ENCODE measurements at places on chromosomes 5 and 9.

DNA sequence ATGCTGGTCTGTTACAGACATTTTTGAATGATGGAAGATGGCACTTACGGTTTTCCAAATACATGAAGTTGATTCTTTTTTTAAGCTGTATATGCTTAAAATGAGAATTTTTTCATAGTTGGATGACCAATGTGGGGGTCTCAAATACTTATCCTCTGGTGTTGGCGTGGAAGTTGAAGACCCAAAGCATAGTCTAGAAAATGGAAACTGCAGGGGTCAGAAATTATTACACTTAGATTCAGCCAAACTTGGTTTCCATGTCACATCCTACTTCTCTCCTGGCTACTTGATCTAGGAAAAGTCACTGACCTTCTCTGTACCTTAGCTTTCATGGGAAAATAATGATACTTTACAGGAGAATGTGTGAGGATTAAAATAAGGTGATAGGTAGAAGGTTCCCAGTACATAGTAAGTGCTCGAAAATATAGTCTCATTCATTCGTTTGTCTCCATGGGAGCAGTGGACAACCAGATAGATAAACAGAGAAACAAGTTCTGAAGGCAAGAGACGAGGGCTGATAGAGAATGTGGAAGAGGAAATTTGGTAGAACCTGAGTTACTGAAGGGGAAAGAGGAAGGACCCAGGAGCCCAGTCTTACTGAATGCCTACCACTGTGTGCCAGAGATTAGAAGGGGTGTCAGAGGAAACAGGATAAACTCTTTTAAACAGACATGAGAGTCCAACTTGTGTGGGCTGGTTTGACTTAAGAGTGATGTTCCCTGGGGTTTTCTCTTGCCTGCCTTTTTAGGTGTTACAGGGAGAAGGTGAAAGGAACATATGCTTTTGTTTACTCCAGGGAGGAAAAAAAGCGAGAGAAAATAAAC, 560.3 kb upstream of the KLF4 start:
- DNase-seq, result no peak

GRCh38 chr5:178383919-178384815, 151.6 kb upstream of the PHYKPL start:
- no peak for DNase-seq

DNA sequence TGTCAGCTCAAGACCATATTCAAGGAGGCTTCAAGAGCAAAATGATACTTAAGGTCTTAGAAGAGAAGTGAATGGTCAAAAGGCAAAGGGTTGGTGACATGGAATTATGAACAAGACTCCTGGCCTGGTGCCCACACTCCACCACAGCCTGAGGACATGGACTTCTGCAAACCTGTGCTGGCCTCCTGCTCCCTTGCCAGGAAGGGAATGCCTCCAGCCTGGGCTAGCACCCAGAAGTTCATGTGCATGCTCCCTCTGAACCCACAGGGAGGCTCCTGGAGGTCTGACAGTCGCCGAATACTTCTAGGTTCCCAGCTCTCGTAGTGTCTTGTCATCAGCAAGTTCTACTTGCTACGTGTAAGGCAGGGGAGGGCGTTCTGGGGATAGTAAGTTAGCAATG, 156.7 kb downstream of the FSTL4 start:
- no peak for DNase-seq

GRCh38 chr9:20314981-20315380, 307.3 kb downstream of the MLLT3 start:
- no peak for DNase-seq

GRCh38 chr5:107455111-107455544, 215.6 kb downstream of the EFNA5 start:
- no peak for DNase-seq

DNA sequence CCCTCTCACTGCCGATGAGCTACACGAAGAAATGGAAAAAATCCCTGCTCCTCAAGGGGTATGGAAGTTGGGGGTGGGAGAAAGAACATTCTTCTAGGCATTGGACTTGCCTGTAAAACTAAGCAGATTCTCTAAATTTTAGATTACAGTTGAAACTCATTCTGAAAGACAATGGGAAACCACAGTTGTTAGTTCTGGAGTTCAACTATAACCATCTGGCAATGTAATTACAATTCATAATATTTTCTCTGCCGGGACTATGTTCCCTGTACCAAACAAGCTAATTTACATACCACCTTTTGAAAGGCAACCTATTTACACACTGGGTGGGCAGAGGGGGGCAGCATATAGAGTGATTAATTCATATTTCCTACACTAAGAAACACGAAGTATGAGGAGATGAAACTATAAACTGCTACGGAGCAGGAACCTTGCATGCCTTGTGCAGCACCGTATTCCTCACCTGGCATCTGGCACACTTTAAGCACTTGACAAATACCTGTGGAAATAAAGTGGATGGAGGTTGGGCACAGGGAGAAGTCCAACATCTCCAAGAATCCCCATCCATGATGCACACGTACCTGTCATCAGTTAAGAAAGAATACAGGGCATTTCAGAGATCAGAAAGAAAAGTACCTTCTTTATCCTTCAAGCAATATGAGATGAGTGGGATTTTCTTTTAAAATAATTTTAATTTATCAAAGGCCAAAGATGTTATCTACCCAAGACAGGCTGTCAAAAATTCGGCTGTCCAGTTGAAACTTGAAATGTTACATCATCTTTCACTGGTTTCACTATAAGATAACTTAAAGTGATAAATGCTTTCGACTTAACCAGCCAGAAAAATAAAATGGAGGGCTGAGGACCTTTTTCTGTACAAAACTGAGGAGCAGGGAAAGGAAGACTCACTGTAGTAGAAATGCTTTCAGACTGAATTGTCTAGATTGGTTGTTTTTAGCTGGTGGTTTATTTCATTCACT, 54.2 kb downstream of the SSBP2 start:
- no peak for DNase-seq

- DNase-seq, result no peak
Measured at GRCh38 chr9:38134611-38135237, 65.7 kb upstream of the SHB start.

- no peak for DNase-seq
Measured at GRCh38 chr5:146079695-146080373, 25.5 kb downstream of the PLAC8L1 start.

GRCh38 chr9:14985419-14985818, 75.2 kb upstream of the FREM1 start:
- DNase-seq, result no peak

GRCh38 chr9:97889941-97890887, 32.1 kb downstream of the TRMO start:
- DNase-seq, result peak; percentile 19

- DNase-seq, result no peak
Measured at GRCh38 chr5:3778000-3778550, 182.4 kb downstream of the IRX1 start.

GRCh38 chr9:134983506-134984371, 66.0 kb upstream of the FCN1 start:
- DNase-seq, result no peak

- DNase-seq, result peak; percentile 42
Measured at GRCh38 chr5:172775326-172776234, 4.6 kb upstream of the DUSP1 start.

- peak; percentile 26 for DNase-seq
Measured at GRCh38 chr5:40781843-40782409, 16.2 kb downstream of the PRKAA1 start.

GRCh38 chr9:133606708-133607025, 2.5 kb downstream of the FAM163B start:
- DNase-seq, result no peak
